ENCODE measurements at places on chromosomes 4 and X. TPM values are rescaled to one million over a fixed set of nuclear protein-coding genes. Genes with fewer than 3 reads are reported as not detected.

The C4orf36 gene
- total RNA-seq: 1.2 TPM

The ZDHHC15 gene
- 4.8 TPM for total RNA-seq

The ARAP2 gene
- 22.7 TPM for total RNA-seq

DNA sequence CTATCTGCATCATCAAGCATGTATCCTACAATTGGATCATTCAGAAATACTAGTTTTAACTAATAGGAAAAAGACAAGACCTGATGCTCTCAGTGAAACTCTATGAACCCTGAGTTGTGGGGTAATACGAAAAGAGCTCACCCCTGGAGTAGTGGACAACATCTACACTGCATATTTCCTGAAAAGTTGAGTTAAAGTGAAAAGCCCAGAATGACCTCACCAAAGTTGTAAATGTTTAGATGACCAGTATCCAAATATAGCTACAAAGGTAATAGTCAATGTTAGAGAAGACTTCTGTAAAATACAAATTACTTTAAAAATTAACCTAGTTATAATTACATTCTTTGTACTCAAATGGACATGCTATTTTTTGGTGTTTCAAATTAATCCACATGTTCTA is 52.8 kb upstream of the SRPX start:
- H3K4me3 ChIP-seq: no peak overlapping the region
- no peak for DNase-seq
- no peaks in the 10 kb centered on the region for H3K27me3 ChIP-seq
- no peak overlapping the region for H3K27ac ChIP-seq

- no peaks in the 10 kb centered on the region for H3K4me1 ChIP-seq
- DNase-seq: no peak
- H3K4me3 ChIP-seq: no peak overlapping the region
- no peaks in the 10 kb centered on the region for H3K27me3 ChIP-seq
- H3K27ac ChIP-seq: no peak overlapping the region
Measured at GRCh38 chr4:152246659-152247058, 289.2 kb downstream of the FBXW7 start.

GRCh38 chr4:142021181-142021580 is 384.8 kb downstream of the IL15 start:
- no peaks in the 10 kb centered on the region for H3K36me3 ChIP-seq
- no peak for DNase-seq
- no peak overlapping the region for H3K4me3 ChIP-seq
- H3K27ac ChIP-seq: no peak overlapping the region
- no peaks in the 10 kb centered on the region for H3K27me3 ChIP-seq

GRCh38 chr4:41538887-41539498 is 1.0 kb downstream of the LIMCH1 start:
- no peaks in the 10 kb centered on the region for H3K36me3 ChIP-seq
- peak; percentile 72 for DNase-seq
- H3K4me3 ChIP-seq: no peak overlapping the region

DNA sequence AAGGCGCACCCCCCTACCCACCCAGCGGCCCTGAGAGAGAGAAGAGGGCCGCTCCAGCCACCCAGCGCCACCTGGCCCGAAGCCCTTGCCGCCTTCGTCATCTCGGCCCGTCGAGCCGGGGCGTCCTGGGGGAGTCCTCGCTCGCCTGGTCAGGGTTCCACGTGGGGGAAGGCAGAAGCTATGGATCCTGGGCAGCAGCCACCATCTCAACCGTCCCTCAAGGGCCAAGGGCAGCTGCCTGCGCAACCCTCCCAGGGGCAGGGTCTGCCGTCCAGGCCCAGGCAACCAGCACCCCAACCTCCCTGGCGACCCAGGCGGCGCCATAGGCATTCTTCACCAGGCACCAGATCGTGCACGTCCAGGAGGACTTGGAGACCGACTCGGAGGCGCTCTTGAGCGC is 51.5 kb upstream of the IL13RA2 start:
- H3K27me3 ChIP-seq: no peaks in the 10 kb centered on the region
- no peak overlapping the region for H3K4me3 ChIP-seq
- peaks cover 2% of the 10 kb centered on the region for H3K4me1 ChIP-seq
- peak; percentile 71 for DNase-seq

DNA sequence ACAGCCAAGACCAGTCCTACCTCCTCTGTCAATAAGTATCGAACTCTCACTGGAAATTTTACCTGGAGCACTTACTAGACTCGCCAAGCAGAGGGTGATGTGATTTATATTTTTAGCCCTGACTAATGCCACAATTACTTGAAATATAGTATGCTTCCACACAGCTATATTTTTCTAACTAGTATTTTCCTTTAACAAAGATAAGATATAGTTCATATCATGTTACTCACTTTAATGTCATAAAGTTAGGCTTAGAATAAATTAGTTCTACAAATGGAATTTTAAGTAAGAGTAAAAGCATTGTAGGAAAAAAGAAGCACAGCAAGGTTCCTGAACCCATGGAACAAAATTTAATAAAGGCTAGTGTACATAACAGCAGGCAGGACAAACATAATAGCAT is 16.0 kb upstream of the NKX6-1 start:
- H3K4me3 ChIP-seq: no peak overlapping the region
- H3K36me3 ChIP-seq: no peaks in the 10 kb centered on the region
- no peak for DNase-seq

DNA sequence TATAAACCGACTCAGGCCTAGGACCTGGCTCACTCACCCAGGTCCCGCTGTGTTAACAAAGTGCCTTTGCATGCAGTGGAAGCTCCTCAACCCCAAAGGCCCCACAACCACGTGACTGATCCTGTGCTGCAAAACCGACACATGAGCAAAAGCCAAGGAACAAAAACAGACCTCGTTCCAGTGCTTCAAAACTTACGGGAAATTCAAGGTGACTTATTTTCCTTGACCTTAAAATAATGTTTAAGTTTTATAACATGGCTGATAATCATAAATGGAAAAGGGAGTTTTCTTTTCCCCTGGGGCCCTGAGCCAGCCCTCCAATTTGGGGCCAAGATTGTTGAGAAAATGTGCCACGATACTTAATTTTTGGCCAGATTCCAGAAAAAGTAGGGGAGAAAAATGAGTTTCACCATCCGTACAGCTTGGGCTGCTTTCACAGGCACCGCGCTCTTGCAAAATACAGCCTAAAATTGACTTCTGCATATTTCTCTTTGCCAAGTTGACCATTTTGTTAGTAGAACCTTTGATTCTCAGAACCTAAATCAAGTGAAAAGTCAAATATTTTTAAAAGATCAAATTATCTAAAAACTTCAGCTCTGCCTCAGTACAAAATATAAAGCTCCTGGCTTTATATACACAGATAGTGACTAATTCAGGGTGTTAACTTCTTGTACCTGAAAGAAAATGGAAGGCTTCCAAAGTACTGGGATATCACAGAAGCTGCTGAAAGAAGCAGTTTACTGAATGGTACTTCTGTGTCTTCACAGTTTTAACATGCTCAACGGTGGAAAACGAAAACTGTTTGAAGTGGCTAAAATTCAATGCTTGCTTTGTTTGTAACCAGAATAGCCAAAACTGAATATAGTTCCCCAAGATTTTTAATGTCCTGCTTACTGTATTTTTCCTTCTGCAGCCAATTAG is 93.8 kb downstream of the APBB2 start:
- peak overlapping the region; percentile 3 for H3K27ac ChIP-seq
- no peaks in the 10 kb centered on the region for H3K4me1 ChIP-seq
- no peaks in the 10 kb centered on the region for H3K36me3 ChIP-seq
- DNase-seq: peak; percentile 67
- no peak overlapping the region for H3K4me3 ChIP-seq

DNA sequence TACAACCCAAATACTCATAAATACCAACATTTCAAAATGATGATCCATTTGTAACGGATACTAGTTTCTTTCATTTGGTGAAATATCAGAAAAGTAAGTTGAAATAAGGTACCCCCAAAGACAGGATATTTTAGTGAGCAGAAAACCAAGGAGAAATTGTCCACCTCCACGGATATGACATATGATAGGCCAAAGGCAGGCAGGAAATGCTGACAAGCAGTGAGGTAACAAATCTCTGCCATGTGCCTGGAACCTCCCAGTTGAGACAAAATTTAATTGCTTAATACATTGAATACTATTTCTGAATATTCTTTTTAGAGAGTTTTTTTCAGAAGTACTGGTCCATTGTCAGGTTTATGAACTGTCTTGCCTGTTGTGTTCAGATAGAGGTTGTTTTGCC is 118.8 kb downstream of the GATB start:
- H3K27me3 ChIP-seq: no peaks in the 10 kb centered on the region
- H3K4me3 ChIP-seq: no peak overlapping the region

DNA sequence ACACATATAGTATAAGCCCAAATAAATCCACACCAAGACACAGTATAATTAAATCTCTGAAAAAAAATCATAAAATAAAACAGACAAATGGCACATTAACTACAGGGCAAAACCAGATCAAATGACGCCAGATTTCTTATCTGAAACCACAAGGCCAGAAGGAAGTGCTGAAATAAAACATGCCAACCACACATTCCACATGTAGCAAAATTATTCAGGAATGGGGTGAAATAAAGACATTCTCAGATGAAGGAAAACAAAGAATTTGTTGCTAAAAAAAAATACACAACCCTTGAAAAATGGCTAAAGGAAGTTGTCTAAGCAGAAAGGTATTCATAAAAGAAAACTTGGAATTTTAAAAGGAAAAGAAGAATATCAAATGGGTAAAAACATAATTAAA is 4.5 kb upstream of the DCAF12L1 start:
- no peaks in the 10 kb centered on the region for H3K36me3 ChIP-seq
- H3K27ac ChIP-seq: no peak overlapping the region
- no peak for DNase-seq
- no peaks in the 10 kb centered on the region for H3K4me1 ChIP-seq
- no peaks in the 10 kb centered on the region for H3K27me3 ChIP-seq
- H3K4me3 ChIP-seq: no peak overlapping the region

DNA sequence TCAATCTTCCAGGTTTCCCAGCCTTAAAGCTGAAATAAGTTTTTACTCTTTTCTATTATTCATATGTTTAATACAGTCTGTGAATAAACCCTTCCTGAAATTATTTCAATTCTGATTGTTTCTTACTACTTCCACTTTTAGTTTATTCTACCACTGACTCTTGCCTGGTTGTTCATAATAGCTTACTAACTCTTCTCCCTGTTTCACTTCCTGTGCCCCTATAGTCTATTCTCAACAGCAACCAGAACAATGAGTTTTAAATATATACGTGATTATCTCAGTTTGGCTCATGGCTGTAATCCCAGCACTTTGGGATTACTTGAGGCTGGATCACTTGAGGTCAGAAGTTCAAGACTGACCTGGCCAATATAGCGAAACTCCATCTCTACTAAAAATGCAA is 408.0 kb upstream of the SPOCK3 start:
- no peak overlapping the region for H3K4me3 ChIP-seq
- no peak overlapping the region for H3K27ac ChIP-seq
- H3K36me3 ChIP-seq: no peaks in the 10 kb centered on the region
- no peaks in the 10 kb centered on the region for H3K27me3 ChIP-seq

DNA sequence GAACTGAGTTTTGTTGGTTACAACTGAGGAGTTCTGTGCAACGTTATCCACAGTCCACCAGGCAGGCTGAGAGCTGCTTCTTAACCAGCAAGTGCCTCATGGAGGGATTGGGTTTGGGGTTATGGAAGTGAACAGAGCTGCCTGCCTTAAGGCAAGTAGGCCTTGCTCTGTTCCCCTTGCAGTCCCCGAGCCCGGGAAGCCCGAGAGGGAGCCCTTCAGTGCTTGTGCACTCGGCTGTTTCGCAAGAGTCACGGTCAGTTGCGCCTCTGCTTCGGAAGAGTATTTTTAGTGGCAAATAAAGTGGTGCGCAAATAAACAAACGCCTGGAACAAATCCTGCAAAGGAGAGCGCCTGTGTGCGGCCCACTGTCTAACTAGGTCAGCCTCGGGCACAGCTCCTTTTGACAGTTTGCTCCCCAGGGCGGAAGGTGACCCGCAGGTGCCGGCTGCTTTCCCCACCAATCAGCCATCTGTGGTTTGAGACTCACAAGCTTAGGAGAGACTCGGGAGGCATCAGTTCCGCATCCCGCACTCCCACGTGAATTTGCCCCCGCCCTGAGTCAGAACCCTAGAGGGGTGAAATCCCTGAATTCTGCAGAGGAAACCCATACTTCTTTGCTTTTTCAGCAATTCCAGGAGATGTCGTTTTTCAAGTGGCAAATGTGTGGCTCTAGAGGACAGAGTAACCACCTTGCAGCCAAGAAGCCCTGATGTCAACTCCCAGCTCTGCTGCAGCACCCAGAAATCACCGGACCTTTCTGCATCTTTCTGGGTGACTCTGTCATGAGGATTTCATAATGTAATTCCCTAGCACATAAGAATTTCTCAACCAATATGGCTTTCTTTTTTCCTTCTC is 56.8 kb downstream of the LGI2 start:
- no peaks in the 10 kb centered on the region for H3K27me3 ChIP-seq
- no peak overlapping the region for H3K27ac ChIP-seq
- peak; percentile 78 for DNase-seq
- H3K4me3 ChIP-seq: no peak overlapping the region
- H3K4me1 ChIP-seq: no peaks in the 10 kb centered on the region

- H3K36me3 ChIP-seq: no peaks in the 10 kb centered on the region
- H3K27ac ChIP-seq: no peak overlapping the region
- no peaks in the 10 kb centered on the region for H3K4me1 ChIP-seq
- H3K4me3 ChIP-seq: no peak overlapping the region
- DNase-seq: no peak
- H3K27me3 ChIP-seq: no peaks in the 10 kb centered on the region
Measured at GRCh38 chrX:118254611-118255010, 91.3 kb upstream of the WDR44 start.

All from aorta (tissue), 5 donors.